NCI-H526 treated with DMSO at 0.1 percent for 48 hours (cell line): ENCODE measurements at places on chromosomes 3 and 15.
A peak's percentile ranks its signal among the peaks of the same experiment; 100 is the strongest.

- peak; percentile 6 for DNase-seq
Measured at GRCh38 chr3:141114816-141115460, 63.8 kb downstream of the SPSB4 start.

- no peak for DNase-seq
Measured at GRCh38 chr3:69738315-69738714, 949 bp upstream of the MITF start.

DNA sequence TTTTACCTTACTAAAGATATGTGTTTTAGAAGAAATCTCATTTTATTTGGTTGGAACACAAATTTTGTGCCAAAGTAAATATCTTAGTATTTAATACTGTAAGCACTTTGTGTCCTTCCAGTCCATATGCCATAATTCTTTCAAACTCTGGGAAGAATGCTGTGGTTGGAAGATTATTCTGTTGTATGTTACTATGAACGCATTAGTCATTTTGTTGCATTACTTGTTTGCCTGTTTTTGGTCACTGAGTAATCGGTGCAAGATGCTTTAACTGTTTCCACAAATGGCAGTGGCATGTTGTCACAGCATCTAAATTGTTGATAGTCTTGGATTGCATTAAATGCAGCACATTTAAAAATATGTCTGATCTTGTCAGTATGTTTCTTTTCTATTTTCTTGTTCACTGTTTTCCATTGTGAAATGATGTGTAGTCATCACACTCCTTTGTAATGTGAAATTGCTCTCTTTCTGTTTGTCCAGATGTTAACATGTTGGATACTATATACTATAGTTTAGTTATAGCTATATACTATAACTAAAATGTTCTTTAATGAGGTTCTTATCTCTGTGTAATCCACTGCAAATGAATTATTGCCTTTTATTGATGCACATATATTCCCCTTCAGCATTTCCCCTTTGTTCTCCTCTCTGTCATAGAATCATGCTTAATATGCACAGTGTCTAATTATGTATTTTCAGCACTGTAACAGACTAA lies 89.9 kb upstream of the FLNB start:
- DNase-seq = no peak

GRCh38 chr15:62606376-62607113 lies 436.0 kb upstream of the TPM1 start:
- DNase-seq = no peak

DNA sequence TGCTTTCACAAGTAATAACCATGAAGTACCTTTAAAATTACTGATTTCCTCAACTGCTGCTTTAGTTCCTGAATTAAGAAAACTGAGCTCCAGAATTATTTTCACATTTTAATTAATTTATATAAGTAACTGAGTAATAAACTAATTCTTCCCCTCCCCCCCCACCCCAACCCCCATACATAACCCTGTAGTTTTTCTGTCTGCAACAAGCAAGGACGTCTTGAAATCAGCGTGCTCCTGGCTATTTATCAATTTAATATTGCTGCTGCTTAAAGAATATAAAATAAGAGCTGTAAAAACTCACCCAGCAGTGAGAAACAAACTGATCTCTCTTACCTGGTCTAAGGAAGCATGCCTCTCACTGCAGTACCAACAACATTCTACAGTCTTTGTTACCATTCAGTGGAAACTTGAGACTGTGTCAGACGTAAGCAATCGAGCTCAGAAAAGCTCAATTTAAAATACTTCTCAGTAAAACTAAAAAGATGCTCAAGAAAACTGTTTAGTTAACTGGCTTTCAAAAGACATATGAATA lies 121.0 kb downstream of the TFDP2 start:
- peak; percentile 79 for DNase-seq

- DNase-seq = no peak
Measured at GRCh38 chr15:88003541-88004327, 252.8 kb downstream of the NTRK3 start.

- DNase-seq = no peak
Measured at GRCh38 chr3:23396746-23397145, 193.6 kb downstream of the UBE2E2 start.

GRCh38 chr3:6168256-6168655 lies 692.7 kb upstream of the GRM7 start:
- no peak for DNase-seq

DNA sequence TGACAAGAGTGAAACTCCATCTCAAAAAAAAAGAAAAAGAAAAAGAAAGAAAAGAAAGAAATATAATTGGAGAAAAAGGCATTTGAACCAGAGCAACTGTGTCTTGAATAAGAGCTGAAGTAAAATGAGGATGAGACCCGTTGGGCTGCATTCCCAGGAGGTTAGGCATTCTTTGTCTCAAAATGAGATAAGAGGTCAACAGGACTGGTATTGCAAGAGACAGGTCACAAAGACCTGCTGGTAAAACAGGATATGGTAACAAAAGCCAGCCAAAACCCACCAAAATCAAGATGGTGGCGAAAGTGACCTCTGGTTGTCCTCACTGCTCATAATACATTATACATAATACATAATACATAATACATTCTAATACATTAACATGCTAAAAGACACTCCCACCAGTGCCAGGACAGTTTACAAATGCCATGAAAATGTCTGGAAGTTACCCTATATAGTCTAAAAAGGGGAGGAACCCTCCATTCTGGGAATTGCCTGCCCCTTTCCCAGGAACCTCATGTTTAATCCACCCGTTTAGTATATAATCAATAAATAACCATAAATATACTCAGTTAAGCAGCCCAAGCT lies 8.6 kb upstream of the TIPIN start:
- DNase-seq = no peak

GRCh38 chr3:88041005-88041404 lies 17.8 kb downstream of the CGGBP1 start:
- DNase-seq = no peak

DNA sequence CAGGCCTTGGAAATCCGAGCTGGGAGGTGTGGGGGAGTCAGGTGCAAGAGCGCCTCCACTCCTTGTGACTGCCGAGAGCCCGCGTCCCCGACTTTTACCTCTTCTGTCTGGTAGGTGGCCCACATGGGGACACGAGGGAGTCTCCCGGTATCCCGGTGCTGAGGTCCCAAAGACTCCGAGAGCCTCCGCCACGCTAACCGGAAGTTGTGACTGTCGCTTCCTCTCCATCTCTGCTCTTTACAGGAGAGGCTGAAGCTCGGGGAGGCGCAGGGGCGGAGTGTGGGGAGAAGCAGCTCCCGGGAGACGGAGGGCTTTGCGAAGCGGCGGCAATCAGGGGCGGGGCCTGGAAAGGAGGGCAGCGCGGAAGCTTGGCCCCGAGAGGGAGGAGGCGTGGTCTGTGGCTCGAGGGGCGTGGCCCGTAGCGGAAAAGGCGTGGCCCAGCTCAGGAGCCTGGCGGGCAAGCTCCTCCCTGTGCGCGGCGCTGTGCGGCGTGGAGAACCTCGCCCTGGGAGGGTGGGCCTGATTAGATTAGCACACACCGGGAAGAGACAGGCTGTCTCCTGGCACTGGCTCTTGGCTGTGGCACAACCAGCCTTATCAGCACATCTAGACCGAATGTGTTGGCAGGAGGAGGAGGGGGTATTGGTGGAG lies 143.9 kb downstream of the GABRB3 start:
- no peak for DNase-seq

DNA sequence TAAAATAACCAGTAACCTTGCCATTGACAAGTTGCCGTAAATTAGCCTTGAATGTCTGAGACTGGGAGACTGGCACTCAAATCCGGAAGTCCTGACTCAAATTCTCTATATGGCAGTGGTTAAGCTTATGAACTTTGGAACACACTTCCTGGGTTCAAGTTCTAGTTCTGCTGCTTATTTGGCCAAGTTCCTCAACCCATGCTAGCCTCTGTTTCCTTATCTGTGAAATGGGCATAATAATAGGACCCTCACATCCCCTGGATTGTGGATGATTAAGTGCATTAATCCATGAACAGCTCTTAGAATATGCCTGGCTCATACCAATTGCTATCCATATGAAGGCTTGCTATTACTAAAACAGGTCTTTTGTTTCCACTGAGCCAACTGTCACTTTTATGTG lies 311.5 kb downstream of the EDEM1 start:
- DNase-seq = no peak

GRCh38 chr3:354432-354831 lies 157.9 kb downstream of the CHL1 start:
- peak; percentile 54 for DNase-seq

GRCh38 chr3:67737140-67737539 lies 82.7 kb upstream of the SUCLG2 start:
- no peak for DNase-seq

DNA sequence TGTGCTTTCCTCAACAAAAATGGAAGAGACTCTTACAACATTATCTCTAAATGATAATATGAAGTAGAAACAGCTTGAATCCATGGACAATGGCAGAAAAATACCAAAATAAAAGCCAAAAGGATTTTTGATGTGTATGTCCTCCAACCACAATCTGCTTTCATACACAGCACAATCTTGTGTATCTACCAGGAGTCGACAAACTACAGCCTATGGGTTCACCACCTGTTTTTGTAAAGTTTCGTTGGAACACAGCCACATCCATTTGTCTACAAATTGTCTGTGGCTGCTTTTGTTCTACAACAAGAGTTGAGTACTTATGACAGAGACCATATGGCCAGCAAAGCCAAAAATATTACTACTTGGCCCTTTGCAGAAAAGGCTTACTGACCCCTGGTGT lies 88.7 kb upstream of the UBE2E2 start:
- no peak for DNase-seq

- no peak for DNase-seq
Measured at GRCh38 chr3:12420393-12420792, 63.9 kb upstream of the TSEN2 start.

DNA sequence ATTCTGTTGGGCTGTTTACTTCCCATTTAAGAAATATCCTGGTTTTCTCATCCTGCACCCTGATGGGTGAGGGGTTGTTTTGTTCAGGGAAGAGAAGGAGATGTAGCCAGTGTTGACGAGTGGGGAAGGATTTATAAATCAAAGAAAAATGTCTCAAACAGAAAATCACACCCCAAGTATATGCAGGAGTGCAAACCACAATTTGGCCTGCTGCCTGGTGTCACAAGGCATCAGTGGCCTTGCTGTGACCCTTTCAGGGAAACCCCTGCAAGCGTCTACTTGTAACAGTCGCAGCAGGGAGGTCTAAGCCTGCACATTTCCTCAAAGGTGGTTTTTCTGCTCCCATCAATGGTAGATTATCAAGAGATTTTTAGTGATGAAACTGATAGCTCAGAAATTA lies 132.6 kb upstream of the LRRN1 start:
- no peak for DNase-seq

DNA sequence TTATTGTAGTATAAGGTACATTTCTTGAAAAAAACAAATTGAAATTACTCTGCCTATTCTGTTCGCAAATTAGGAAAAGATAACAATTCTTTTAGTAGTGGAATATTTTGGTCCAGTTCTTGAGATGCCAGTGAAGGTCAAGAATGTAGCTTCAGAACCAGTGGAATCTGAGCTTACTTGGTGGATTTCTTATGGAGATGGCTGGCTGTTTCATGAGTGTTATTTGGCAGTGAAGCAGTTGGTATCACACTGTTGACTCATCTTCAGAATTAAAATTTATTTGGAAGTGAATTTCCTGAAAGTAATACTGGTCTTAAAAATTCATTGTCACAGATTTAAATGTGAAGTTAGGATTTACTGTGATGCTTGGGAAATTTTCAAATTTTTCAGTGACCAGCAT lies 19.1 kb downstream of the RNF13 start:
- no peak for DNase-seq

DNA sequence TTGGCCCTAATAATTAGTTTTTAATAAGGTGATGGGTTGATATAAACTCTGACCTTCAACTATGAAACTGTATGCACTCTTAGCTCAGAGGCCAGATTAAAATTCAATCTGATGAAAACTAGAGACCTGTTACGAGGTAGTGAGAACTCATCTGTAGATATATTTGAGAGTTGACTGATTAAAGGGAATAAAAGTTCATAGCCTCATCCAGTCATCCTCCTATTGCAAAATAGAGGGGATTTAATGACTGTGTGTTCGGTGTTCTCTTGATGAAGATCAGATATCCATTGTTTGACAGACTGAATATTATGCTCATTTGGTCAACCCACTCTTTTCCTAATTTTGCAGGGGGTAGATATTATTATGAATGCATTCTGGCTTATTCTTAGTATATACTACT lies 23.3 kb upstream of the PLCL2 start:
- no peak for DNase-seq

- no peak for DNase-seq
Measured at GRCh38 chr15:86256628-86257027, 177.0 kb downstream of the AGBL1 start.

GRCh38 chr3:15646851-15647511 lies 45.4 kb downstream of the BTD start:
- no peak for DNase-seq

DNA sequence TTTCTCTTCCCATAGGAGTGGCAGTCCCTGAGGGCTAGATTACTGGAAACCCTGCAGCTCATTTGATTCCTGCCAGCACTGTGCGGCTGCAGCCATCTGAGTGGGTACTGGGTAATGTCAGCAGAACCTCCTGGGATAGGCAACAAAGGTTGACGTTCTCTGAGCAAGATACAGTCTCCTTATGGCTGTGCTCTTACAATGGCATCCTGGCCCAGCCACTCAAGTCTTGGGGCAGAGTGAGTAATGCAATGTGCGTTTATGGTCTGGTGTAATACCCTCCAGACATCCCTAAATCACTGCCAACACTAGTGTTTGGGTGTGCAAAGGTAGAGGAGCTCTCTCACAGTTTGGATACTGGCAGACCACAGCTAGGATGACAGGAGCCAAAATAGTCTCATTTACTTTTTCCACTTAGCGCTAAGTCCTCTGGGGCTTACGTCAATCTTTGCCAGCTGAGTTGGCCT lies 775.8 kb downstream of the ZNF385D start:
- no peak for DNase-seq

DNA sequence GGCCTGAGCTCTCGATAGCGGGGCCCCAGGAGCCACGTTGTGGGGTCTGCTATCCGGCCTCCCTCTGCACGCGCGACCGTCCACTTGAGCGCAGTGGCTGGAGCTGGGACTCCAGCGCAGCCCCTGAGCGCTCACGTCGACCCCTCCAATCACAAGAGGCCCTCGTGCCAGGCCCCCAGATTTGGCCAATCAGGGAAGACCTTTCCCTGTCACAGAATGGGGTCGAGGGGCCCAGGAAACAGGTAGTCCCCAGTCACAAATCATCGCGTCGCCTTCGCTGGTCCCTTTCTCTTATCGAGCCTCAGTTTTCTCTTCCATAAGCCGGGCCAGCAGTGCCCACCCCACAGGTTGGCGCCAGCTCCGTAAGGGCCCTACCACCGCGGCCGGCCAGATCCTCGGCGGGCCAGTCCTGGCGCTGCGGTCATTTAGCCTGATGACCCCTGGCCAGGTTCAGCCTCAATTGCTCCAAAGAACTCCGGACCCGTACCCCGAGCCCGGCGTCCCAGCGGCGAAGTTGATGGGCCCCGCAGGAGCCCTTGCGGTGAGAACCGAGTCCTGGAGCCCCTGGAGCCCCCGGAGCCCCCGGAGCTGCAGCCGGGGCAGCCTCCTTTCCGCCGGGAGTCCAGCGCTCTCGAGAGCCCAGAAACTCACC lies 435 bp downstream of the ALDH1L1 start:
- DNase-seq = no peak

- no peak for DNase-seq
Measured at GRCh38 chr15:81278306-81279029, 45.5 kb downstream of the STARD5 start.

- no peak for DNase-seq
Measured at GRCh38 chr3:108887777-108888176, 65.2 kb downstream of the TRAT1 start.
